Left hindlimb (tissue), 1 donor: ENCODE measurements at places on chromosomes 13 and 19.

GRCh38 chr13:103471896-103472295 is 405.7 kb upstream of the SLC10A2 start:
- DNase-seq = no peak

DNA sequence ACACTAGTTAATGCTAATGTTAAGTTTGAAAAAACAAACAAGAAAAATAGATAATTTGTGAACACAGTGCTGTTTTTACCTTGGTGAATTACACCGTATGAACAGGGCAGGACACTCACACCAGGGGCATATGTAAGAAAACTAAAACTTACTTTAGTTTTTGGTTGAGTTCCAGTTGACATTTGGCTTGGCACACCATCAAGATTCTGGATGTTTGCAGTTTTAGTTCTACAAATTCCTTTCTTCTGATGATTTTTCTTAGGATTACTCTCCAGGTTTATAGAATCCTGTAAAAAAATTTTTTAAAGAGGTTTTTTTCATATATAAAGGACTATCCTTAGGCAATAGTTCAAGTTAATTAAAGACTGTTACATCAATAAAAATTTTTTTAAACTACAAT is 238.5 kb upstream of the STARD13 start:
- DNase-seq = no peak

DNA sequence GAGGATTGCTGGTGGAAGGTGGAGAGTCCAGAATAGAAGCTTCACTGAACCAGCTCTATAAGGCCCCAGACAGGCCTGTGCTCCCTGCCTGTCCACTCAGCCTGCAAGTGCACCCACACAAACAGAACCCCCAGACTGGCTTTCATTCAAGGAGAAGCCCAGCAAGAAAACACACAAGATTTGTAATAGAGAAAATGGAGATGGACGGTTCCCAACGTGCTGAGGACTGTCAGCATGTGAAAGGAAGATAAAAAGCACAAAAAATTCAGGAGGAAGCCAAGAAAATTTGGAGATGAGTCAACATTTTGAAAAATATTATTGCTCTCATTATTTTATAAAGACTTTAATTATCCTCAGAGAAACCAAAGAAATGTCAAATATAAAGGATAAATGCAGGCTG is 218.2 kb upstream of the SLC10A2 start:
- no peak for DNase-seq

DNA sequence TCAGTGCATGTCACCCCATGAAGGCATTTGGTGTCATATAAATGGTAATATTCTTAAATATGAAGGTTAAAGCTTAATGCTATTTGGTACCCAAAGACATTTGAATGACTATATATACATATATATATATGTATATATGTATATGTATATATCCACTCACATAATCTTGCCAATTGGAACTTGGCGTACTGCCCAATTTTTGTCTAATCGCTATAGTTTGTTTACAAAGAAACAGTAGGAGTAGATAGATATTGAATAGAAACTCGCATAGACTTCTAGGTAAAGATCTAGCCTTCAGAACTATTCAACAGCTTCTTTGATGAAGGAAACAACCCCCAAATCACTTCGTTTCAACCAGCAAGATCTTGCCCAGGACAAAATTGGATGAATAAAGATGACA is 24.1 kb downstream of the KLF5 start:
- DNase-seq = no peak

DNA sequence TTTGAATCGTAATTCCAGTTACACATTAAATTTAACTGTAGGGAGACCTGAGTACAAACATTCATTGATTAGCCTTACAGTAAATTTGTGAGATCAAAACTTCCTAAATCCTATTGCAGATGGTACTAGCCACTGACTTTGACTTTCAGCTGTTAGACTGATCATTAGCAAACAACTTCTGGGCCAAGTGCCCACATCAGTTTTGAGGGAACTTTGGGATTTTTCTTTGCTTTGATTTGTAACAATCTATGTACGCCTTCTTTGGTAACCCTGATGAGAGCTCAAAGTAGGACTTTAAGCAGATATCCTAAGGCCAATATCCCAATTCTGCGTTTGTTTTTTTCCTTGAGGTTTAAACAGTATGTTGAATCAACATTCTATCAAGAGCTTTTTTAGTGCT is 131.5 kb downstream of the DLEU7 start:
- no peak for DNase-seq

GRCh38 chr19:28883241-28883693 is 329.7 kb downstream of the UQCRFS1 start:
- DNase-seq = no peak

DNA sequence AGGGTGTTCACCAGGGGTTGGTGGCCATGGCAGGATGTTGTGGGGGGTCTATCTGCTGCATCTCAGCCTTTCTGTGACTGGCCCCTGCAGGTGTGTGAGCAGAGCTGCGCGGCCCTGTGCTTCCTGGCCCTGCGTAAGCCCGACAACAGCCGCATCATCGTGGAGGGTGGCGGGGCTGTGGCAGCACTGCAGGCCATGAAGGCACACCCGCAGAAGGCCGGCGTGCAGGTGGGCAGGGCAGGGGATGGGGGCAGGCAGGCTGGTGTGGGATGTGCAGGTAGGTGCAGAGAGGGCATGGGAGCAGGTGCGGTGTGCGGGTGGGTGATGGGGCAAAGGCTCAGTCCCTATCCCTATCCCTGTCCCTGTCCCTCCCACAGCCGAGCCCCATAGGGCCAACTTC is 8.1 kb upstream of the SLC25A42 start:
- DNase-seq = no peak
